ENCODE measurements at places on chromosomes 11 and 22.

- DNase-seq, result no peak
Observed at GRCh38 chr11:56700914-56701485, 2.1 kb downstream of the OR9G1 start.

DNA sequence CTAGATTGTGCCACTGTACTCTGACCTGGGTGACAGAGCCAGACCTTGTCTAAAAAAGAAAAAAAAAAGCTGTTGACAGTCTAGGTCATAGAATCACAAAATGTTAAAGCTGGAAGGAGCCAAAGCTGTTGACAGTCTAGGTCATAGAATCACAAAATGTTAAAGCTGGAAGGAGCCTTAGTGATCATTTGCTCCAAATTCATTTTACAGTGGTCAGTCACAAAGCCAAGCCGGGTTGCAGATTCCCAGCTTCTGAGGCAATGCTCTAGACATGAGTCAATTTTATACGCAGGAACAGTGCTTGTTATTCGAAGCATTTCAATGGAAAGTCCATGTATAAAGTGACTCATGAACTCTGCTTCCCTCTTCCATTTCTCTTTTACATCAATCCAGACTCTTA is 47.4 kb downstream of the SYT13 start:
- no peak for DNase-seq

DNA sequence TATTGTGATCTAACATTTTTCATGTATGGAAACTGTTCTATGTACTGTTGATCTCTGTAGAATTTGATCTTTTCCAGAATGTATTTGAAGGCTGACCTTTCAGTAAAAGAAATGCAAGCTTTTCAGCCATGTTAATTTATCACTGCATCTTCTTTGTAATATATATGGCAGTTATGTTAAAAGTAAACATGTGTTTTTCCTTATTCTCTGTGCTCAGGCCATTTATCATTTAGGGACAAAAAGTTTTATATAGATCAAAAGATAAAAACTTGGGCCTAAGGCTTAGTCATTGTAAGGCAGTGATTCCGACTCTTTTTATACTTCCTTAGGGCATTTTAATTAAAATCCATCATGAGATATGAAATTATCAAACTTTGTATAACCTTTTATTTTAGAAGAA is 48.7 kb downstream of the KDM2A start:
- DNase-seq, result no peak

- DNase-seq, result no peak
Observed at GRCh38 chr11:113182288-113182687, 132.1 kb upstream of the TTC12 start.

- no peak for DNase-seq
Observed at GRCh38 chr22:41927813-41928212, 1.2 kb upstream of the TNFRSF13C start.

DNA sequence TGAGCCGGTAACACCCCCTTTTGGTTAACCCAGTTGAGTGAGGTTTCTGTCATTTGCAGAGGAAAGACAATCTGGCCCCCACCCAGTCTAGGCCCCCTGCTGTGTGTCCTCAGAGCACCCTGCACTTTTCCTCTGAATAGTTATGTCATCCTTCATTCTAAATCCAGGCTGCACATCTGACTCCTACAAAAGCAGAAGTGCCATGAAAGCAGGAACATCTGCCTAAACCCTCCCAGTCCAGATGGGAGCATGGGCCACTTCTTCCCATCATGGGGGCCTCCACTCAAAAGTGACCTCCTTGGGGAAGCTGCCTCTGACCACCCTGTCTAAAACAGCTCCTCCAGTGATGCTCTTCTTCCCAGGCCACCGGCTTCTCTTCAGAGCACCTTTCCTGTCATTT is 53.7 kb upstream of the HMGXB4 start:
- no peak for DNase-seq

- DNase-seq, result no peak
Observed at GRCh38 chr11:58934945-58935513, 4.3 kb upstream of the GLYATL1 start.

DNA sequence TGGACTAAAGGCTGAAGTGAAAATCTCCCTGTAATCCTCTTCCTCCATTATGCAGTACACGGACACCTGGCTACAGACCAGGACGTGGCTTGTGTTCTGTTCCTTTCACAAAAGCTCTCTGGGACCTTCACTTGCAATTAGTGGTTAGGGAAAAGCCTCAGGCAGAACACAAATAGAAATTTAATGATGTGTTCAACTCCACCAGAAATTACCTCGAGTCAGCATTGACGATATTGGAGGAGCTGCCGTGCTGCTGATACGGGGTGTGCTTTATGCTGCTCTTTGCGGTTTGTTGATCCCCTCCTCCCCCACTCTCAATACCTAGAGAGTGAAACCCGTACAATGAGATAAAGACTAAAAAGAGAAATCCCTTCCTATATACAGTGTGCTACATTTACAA is 48.9 kb downstream of the POLD3 start:
- no peak for DNase-seq

DNA sequence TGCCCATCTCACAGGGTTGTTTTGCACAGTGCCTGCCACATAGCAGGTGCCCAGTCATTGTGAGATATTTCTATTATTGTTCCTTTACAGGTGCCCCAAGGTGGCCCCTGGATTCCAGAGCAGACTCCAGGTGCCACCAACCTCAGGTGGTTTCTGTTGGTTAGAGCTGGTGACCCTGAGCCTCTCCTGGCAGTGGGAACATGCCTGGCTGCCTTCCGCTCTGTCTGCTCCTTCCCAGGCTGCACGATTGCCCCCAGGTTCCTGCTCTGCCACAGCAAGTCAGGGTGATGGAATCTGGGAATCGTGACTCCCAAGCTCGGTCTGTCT is 12.6 kb upstream of the OMP start:
- peak; percentile 54 for DNase-seq

DNA sequence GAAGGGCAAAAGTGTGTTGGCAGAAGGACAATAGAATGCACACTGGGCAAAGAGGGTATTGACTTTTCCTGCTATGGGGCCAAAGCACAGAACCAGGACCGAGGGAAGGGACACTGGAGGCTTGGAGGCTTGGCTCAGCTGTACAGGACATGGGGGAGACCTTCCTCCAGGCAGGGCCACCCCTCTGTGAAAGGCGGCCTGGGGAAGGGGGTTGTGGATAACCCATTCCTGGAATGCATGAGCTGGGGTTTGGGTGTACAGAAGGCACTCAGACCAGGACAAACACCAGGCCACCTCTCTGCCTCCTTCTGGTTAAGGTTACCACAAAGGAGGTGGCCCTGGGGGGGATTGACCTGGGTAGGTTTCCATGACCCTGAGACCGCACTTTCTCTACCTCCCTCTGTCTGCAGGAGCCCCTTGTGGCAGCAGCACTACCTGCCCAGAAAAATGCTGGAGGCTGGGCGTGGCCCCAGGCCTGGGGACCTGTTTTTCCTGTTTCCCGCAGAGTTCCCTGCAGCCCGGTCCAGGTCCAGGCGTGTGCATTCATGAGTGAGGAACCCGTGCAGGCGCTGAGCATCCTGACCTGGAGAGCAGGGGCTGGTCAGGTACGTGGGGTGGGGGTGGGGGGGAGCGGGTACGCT is 9.6 kb downstream of the P2RY2 start:
- DNase-seq, result peak; percentile 55

DNA sequence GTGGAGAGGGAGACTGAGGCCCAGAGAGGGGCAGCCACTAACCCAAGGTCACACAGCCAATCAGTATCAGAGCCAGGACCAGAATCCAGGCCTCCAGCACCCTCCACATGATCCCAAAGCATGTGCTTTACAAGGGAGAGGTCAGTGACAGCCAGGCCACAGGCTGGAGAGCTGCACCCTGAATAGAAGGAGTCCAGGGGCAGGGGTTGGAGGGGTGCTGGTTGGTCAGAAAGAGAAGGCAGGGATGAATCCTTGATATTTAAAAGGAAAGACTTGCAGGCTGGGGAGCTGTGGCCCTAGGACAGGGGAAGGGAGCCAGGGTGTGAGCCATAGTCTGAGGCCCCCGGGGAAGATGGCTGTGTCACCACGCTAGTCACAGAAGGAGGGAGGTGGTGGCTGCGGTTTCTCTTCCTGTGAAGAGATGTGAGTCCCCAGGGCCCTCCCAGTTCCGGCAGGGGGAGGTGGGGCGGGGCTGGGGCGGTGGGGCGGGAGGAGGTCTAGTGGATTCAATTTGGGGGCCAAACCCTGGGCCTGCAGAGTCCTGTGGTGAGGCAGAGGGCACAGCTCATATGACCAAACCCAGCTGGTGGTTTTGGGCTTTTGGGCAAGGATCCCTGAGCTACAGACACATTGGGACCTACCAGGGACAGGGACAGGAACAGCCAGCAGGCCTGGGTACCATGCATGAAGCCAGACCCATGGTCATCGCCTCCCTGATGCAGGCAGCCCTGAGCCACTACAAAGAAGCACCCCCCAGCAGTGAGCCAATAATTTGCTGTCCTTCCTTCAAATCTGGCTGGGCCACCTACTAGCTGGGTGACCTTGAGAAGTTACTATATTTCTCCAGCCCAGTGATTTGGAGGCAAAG is 14.0 kb downstream of the RAC2 start:
- peak; percentile 72 for DNase-seq

DNA sequence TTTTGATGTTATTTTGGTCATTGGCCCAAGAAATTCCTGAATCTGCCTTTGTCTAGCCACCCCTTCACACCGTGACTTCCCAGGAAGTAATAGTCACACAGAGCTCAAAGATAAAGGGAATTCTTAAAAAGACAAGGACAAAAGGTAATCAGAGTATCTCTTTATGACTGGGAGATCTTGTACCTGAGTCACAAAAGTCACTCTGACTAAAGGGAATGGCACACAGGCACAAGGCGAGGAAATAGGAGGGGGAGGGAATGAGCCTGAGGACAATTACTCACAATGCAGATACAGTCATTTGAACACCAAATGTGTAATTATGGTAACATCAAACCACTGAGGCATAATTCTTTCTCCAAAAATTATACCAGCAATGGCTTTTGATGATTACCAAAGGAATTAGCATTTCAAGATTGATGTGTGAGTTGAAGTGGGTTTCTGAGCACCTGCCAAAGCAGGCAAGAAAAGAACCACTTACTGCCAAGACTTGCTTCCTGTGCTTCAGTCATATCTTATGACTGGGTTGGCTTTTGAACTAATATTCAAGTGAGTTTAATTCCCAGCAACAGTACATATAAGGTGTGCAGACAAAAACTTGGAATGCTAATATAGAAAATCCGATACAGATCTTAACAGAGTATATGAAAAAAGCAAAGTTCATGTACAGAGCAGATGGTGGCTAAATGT is 856.4 kb downstream of the LRRC4C start:
- DNase-seq, result no peak

DNA sequence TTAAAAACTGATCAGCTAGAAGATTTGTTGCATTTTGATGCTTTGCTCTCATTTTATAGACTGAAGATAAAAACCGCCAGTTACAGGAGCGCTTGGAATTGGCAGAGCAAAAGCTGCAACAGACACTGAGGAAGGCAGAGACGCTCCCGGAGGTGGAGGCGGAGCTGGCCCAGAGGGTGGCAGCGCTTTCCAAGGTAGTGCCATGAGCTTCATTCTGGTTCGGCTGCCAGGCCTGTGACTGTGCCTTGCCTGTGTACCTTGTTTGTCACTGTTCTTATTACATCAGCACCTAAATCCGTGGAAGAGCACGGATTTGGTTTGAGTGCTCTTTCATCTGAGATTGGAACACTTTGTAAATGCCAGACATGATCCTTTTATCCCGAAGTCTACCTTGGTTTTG is 61.4 kb downstream of the PPFIA1 start:
- no peak for DNase-seq

DNA sequence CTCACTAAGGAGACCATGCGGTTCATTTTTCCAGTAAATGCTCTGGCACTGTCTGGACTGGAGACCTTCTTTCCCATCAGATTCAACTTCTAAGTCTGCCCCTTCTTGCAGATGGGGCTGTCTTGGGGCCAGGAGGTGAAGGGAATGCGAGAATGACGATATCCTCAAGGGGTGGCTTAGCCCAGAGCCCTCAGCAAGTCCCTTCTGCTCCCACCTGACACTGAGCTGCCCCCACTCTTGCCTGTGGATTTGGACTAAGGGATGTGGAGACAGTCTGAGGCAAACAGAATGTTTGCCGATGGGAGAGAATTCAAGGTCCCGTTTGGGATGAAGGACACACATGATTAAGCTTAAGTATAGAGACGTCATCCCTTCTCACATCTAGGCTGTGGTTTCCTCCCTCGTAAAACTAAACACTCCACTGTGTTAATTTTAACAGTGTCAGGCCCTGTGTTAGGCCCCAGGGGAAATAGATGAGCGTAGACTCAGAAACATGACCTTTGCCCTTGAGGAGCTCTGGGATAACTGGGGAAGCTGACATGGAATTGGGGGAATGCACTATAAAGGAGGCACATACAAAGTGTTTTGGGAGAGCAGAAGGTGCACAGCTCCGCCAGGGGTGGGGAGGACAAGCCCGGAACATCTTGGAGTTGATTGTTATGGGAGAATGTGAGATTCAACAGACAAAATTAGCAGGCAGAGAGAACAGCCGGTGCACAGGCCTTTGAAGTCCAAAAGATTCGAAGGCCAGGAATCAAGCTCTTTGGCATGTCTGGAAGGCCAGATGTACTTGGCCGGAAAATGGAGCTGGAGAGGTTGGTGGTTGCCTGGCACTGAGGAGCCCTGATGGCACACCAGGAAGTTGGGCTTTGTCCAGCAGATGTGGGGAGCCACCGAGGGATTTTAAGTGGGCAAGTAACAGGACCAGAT is 71.6 kb downstream of the ST3GAL4 start:
- DNase-seq, result no peak

- no peak for DNase-seq
Observed at GRCh38 chr22:20741008-20741633, 32.8 kb upstream of the SERPIND1 start.

- no peak for DNase-seq
Observed at GRCh38 chr22:22164541-22165272, 79.9 kb upstream of the VPREB1 start.

DNA sequence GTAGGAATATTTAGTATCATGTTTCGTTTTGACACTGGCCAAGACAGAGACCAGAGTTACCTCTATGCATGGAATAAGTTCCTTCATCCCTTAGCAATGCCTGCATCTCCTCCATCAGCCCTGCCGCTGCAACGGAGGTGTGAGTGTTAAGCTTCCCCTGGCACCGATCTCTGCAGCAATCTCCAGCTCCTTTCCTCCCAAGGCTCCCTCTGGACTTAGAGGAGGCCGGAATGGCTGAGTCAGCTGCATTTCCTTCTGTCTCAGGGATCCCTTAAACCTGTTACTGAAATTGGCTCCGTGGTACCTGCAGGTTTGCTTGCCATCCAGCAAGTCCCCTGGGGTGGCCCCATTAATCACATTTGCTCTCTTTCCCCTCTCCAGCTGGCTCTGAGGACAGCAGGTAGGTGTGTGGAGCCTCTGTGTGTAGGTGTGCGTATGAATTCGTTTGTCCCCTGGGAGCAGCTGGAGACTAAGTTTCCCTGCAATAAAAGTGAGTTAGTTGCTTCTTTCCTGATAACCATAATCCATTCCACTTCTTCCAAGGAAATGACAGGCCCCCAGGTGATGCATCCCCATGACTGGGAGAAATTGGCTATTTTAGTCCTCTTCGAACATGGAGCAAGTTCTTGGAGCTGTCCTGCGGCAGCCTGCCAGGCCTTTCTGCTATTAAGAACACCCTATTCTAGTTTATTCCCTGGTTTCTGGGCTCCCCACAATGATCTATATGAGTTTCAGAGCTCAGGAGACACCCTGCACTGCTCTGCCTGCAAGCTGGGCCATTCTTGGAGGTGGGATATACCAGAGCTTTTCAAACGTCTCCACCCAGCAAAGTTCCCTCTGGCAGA is 457.2 kb upstream of the CADM1 start:
- no peak for DNase-seq

Data from aorta (tissue), 5 donors.